ENCODE measurements at places on chromosomes 5 and 9.

- DNase-seq: no peak
These were observed 358.7 kb upstream of the KLF4 start for GRCh38 chr9:107847978-107848964.

DNA sequence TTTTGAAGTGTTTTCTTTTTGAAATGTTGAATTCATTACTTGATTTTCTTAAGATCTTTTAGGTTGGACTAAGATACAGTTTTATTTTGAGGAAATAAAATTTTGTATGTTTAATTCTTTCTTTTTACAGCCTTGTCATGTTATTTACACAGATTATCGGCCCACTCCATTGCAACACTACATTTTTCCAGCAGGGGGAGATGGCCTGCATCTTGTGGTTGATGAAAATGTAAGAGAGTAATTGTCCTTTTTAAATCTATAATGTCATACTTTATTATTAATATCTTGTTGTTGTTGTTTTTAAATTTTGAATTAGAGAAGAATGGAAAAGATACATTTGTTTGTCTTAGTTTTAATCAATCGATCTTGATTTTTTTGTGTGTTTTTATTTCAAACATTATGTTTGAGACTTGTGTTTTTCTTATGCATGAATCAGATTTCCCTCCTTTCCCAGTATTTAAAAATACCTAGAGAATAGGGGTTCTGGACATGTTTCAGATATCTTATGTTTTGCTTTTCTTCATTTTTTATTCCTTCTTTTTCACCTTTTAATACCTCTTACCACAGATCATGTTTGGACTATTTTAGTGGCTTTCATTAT lies 36.7 kb downstream of the MTREX start:
- no peak for DNase-seq

DNA sequence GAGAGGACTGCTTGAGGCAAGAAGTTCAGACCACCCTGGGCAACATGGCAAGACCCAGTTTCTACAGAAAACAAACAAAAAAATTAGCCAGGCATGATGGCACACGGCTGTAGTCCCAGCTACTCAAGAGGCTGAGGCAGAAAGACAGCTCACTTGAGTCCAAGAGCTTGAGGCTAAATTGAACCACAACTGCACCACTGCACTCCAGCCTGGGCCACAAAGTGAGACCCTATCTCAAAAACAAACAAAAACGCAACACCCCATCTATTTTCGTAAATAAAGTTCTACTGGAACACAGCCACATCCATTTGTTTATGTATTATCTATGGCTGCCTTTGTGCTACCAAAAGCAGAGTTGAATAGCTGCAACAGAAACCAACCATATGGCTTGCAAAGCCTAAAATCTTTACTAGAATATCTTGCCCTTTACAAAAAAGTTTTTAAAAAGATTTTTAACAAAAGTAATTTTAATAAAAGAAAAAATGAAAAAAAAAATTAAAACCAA lies 67.5 kb downstream of the SETX start:
- DNase-seq: no peak

DNA sequence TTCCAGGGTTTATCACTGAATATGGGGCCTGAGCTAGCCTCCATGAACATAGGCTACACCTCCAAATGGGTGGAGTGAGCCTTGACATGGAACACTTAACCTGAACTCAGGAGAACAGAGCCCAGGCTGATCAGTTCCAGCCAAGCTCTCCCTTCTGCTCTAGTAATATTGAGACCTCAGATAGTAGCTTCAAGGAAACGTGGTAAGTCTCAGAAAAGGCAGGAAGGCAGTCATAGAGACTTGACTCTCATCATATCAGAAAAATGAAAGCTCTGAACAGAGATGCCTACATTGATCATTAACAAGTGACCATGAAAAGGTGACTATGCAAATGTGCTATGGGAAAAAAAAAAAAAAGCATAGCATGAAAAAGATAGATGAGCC lies 40.5 kb upstream of the MYO10 start:
- no peak for DNase-seq

DNA sequence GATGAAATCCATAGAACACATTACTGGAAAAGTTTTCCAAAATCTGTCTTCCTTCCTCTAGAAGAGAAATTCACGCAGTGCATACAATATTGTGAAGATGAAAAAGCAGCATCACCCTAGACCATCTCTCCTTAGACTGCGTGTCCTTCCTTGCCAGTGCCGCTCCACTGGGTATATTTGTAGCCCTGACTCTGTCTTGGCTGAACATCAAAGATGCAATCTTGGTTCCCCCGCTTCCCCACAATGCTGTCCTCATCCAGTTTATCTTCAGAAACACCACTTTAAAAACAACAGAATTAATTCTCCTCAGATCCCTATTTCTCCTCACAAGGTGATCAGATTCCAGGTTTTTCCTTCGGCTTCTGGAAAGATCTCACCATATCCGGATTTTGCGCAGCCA lies 53.9 kb downstream of the ROR2 start:
- no peak for DNase-seq

DNA sequence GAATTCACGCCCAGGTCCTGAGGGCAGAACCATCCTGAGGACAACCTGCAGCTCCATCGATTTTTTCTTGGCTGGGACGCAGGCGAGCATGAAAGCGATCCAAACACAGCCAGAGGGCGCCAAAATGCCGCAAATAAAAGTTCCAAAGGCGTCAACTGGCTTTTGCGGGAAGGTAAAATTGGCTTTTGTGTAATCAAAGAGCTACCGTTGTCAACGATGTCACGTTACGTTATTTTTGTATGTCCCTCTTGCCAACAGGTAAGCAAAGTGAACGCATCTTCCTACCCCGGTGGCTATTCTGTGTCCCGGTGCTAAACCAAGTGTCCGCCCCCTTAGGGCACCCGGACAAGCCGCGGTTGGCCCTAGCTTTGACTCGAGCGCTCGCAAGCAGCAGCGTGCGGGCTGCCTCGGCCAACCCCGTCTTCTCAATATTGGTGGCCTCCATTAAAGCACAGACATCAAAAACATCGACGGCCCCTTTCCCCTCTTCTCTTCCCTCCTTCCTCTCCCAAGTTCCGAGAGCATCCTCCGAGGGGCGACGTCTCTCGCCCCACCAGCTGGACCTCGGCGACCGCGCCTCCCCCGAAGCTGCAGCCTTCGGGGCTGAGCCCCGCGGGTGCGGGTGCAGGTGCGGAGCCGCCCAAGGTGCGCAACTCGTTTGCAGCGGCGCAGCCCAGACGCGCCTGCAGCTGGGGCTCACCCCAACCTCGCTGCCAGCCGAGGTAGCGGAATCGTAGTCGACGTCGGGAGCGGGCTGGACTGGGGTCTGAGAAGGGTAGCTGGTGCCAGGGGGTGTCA lies 1.1 kb upstream of the BASP1 start:
- peak; percentile 91 for DNase-seq

DNA sequence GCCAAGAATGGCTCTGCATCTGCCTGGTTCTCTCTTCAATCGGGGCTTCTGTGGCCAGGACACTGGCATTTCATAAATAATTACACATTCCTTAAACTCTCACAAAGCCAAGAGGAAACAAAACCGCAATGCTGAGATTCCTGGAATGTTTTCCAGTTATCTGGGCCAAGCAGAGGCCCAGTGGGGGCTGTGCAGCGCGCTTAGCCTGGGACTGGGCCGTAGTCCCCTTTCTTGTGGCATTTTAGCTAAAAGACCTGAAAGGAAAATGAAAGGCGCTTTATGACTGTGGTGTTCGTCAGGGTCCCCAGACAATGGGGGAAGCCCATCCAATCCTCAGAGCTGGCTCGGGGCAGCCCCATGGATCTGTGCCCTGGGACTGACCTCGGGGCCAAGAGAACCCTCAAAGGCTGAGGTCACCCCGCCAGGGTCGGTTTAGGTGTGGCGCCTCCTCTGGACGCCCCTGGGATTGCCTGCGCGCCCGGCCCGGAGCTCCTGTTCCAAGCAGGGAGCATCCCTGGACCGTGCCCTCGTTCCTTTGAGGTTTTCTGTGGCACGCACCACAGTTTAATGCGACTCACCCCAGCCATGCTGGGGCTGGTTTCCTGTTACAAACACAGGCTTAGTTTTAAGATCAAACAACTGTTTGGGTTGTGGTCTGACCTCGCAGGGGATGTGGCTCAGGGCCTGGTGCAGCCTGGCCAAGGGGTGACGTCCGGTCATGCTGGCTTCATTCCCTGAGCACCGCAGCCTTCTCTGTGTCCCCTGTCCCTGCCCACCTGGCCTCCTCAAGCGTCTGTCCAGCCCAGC lies 51.5 kb upstream of the NKD2 start:
- peak; percentile 83 for DNase-seq

GRCh38 chr5:127856292-127856691 lies 153.1 kb downstream of the CCDC192 start:
- DNase-seq: no peak
